Transverse colon (tissue), 4 donors: ENCODE measurements at places on chromosomes 6 and 20.

DNA sequence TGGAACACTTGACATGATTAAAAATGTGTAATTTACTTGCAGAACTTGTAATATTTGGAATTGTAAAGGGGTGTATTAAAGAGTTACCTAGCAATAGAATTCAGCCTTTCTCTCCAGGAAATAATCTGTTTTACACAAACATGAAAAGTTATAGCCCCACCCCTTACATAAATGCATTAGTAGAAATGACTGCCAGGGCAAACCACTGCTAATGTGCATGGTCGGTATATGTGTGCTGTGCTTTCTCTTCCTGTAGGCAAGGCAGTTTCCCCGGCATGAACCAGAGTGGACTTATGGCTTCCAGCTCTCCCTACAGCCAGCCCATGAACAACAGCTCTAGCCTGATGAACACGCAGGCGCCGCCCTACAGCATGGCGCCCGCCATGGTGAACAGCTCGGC, 156.5 kb downstream of the TMEM242 start:
- DNase-seq = no peak

DNA sequence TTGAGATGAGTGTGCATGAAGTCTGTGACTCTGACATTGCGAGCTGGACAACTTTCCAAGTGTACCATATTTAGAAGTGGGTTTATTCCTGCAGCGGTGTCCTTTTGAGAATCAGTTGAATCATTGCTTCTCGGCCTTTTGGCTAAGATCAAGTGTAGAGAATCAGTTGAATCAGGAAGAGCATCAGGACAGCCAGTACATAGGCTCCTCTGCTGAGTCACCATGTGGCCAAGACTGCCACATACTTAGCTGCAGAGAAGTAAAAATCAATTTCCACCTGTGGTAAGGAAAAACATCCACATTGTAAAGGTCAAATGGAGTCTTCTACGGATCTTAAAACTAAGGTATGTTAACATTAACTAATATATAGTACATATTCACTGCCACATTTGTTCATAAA, 428.4 kb upstream of the MARCKS start:
- DNase-seq = no peak

- peak; percentile 17 for DNase-seq
Measured at GRCh38 chr6:139858429-139858828, 484.0 kb upstream of the CITED2 start.

GRCh38 chr6:74805916-74806696, 399.7 kb downstream of the COL12A1 start:
- no peak for DNase-seq

GRCh38 chr6:90251295-90251992, 45.2 kb downstream of the BACH2 start:
- DNase-seq = no peak

- DNase-seq = no peak
Measured at GRCh38 chr6:112298021-112298745, 43.8 kb upstream of the LAMA4 start.

DNA sequence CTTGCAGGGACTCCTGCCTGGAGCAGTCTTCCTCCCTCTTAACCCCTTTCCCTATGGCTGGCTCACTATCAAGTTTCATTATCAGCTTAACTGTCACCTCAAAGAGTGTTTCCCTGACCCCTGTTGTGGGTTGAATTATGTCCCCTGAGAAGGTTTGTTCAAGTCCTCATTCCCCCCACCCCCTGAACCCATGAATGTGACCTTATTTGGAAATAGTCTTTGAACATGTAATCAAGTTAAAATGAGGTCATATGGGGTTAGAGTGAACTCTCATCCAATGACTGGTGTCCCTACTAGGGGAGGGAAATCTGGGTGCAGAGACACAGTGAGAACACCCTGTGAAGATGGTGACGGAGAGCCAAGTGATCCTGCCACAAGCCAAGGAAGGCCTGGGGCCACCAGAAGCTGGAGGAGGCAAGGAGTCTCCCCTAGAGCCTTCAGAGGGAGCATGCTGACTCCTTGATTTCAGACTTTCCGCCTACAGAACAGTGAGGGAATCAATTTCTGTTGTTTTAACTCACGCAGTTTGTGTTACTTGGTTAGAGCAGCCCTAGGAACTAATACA, 165.2 kb upstream of the TOP1 start:
- DNase-seq = no peak

DNA sequence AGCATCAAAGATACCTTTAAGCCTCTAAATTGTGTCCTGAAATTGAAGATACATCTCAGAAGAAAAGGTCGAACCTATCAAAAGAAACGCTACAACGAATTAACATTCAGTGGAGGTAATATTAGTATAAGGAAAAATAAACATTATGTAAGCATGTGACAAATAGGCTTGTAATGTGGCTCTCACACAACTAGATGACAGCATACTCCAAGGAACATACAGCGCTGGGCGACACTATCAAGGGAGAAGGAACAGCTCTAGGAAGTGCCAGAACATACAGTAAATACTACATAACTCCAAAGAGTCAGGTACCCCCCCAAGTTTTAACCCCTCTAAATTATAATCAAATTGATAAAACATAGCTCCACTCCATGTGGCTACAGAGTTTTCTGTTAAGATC, 103.5 kb downstream of the LAMP5 start:
- no peak for DNase-seq

GRCh38 chr6:24489881-24490280, 503 bp upstream of the GPLD1 start:
- DNase-seq = no peak

GRCh38 chr6:42041481-42042053, 8.8 kb upstream of the TAF8 start:
- DNase-seq = no peak

DNA sequence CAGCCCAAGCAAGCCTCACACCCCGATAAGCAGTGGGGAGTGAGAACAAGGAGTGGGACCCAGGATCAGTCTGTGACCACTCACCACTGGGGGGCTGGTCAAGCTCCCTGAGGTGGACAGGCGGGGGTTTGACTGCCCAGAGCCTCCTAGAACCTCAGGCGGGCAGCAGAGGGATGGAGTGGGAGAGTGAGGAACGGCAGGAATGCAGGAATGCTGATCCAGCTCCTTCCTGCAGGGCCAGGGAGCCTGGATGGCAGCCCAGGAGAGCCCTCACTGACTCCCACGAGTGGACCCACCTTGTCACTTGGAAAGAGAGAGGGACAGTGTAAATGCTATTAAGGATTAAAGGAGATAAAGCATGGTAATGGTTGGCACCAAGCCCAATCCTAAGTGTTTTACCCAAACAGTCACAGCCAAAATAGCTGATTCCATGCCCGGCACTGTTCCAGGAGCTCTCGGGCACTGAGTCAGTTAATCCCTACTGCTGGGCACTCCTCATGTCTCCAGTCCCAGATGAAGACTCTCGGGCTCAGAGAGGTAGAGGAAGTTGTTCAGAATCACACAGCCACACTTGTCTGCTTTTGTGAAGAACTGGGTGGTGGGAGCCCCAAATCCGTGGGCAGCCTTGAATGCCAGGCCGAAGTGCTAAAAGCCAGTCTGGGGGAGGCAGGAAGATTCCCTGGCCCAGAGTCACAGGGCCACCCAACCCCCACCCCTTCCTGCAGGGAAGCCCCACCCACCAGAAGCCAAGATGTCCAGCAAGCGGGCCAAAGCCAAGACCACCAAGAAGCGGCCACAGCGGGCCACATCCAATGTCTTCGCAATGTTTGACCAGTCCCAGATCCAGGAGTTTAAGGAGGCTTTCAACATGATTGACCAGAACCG, 3.1 kb downstream of the MYL9 start:
- DNase-seq = no peak

DNA sequence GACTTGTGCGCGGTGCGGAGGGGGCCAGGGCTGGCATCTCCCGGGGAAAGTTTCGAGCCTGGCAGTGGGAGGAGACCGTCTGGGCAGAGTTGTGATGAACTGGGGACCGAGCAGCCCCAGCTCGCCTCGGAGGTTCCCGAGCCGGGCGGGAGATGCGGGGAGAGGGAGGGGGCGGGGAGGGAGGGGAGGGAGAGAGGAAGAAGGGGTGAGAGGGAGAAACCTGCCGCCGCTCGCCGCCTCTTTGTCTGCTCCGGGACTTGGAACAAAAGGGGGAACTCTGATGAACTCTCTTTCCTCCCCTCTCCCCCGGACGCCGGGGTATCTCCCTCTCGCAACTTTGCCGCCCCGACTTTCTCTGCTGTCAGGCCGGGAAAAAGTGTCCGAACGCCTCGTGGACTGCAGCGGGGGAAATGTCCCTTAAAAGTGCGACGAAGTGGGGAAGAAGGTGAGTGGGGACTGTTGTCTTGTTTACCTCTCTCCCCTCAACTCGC, 72.7 kb downstream of the SOX4 start:
- peak; percentile 8 for DNase-seq

- DNase-seq = no peak
Measured at GRCh38 chr6:128807577-128807976, 75.4 kb upstream of the LAMA2 start.

- no peak for DNase-seq
Measured at GRCh38 chr20:916825-917224, 691 bp upstream of the ANGPT4 start.

- no peak for DNase-seq
Measured at GRCh38 chr6:112691289-112691688, 344.2 kb downstream of the RFPL4B start.

DNA sequence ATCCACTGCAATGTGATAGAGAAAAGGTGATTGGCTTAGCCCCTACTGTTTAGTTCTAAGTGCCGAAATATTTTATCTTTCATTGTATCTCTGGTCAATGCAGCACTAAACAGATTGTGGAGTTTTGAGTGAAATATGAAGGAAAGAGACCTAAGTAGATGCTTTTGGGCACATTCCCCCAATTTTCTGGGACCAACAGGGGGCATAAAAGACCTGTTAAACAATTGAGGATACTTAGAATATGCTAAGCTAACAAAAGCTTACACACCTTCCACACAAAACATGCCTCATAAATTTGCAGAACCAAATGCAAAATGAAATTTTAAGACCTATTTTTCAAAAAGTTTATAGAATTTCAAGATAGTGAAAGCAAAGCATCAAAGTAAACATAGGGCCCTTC, 746.9 kb downstream of the TBC1D32 start:
- no peak for DNase-seq

DNA sequence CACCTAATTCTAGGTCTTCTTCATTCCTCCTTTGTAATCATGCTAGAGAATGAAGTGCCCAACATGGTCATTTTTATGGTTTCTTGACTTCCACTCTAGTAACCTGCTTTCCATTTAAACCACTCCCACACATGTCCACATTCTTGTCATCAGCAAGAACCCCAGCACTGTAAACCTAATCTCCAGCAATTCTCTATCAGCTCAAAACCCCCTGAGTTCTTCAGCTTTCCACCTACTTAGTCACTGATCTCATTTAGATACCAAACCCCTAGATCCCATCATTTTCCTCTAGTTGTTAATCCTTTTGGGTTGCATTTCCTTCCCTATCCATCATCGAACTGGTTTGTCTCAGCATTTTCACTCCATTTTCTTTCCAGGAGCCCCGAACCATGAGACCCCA, 49.7 kb downstream of the GOPC start:
- no peak for DNase-seq

- no peak for DNase-seq
Measured at GRCh38 chr20:46159101-46159897, 41.2 kb downstream of the CD40 start.

GRCh38 chr6:28606424-28607391, 81.0 kb downstream of the GPX5 start:
- DNase-seq = no peak
